Activated CD4-positive, alpha-beta T cell treated with anti-CD3 and anti-CD28 coated beads, Interleukin-2, Interleukin-6, amounts not matched to agents 100 ng/mL and 50 ng/mL, durations not matched to agents 16 hours and 8 hours (primary cell): ENCODE measurements at places on chromosomes 3 and 15.

GRCh38 chr15:72421484-72421883 is 23.4 kb downstream of the TMEM202 start:
- DNase-seq = no peak

- no peak for DNase-seq
These were observed 271.2 kb downstream of the FAM43A start for GRCh38 chr3:194956697-194957396.

DNA sequence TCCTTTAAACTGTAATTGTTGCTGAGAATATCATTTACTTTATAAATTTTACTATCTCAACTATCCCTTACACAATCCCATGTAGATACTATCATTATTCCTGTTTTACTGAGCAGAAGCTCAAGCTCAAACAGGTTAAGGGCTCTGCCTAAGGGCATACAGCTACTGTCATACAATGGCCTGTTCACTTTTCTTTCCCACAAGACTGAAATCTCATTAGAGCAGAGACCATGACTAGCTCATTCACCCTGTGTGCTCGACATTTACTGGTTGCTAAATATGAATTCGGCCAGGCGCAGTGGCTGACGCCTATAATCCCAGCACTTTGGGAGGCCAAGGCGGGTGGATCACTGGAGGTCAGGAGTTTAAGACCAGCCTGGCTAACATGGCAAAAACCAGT is 1.6 kb upstream of the MESP2 start:
- DNase-seq = no peak

GRCh38 chr3:150736903-150737832 is 25.8 kb downstream of the SIAH2 start:
- no peak for DNase-seq
